Smooth muscle cell of trachea (primary cell): ENCODE measurements at places on chromosomes 2 and 18. TPM values are rescaled to one million over a fixed set of nuclear protein-coding genes. Genes with fewer than 3 reads are reported as not detected.

Gene HJURP
- 1.5 and 21.8 TPM in 2 replicates for total RNA-seq

Gene C18orf54
- 1.7 and 6.8 TPM in 2 replicates for total RNA-seq

Gene SERPINB12
- total RNA-seq, result not detected in 2 replicates

Gene LCT
- total RNA-seq, result under 0.01 TPM in 2 replicates

Gene RAB17
- total RNA-seq, result 0.83 TPM in 1 of 2 replicates, not detected in the other

Gene KCNG3
- under 0.01 TPM in 1 of 2 replicates, not detected in the other for total RNA-seq

Gene MEP1B
- total RNA-seq, result 0.17 TPM in 1 of 2 replicates, not detected in the other

Gene TACR1
- total RNA-seq, result 0.33 TPM in 1 of 2 replicates, not detected in the other

Gene FAM110C
- under 0.01 TPM in 1 of 2 replicates, not detected in the other for total RNA-seq

Gene IGFBP2
- total RNA-seq, result 3.1 and 6.9 TPM in 2 replicates

Gene B4GALT6
- 2.6 and 6.0 TPM in 2 replicates for total RNA-seq

Gene EPHA4
- 6.4 and 14.7 TPM in 2 replicates for total RNA-seq

Gene VIT
- total RNA-seq, result 1.2 and 2.3 TPM in 2 replicates

Gene MBP
- 3.8 and 14.4 TPM in 2 replicates for total RNA-seq

Gene NEU2
- not detected in 2 replicates for total RNA-seq

Gene CCDC150
- total RNA-seq, result 3.6 and 11.3 TPM in 2 replicates

Gene KIF1A
- not detected in 2 replicates for total RNA-seq

Gene CYP27A1
- 19.1 and 53.1 TPM in 2 replicates for total RNA-seq

Gene EGR4
- 0.83 TPM in 1 of 2 replicates, not detected in the other for total RNA-seq

Gene MC2R
- not detected in 2 replicates for total RNA-seq

Gene TBC1D8
- total RNA-seq, result 12.8 and 15.9 TPM in 2 replicates

Gene STON1
- total RNA-seq, result 14.4 and 16.4 TPM in 2 replicates

Gene MBOAT2
- total RNA-seq, result 73.4 and 78.4 TPM in 2 replicates

Gene SFT2D3
- 5.2 and 6.6 TPM in 2 replicates for total RNA-seq

Gene NPAS2
- 9.0 and 9.9 TPM in 2 replicates for total RNA-seq

Gene RAB1A
- total RNA-seq, result 86.8 and 121 TPM in 2 replicates

Gene HOXD1
- total RNA-seq, result not detected in 2 replicates

Gene LRRC30
- total RNA-seq, result not detected in 2 replicates

Gene PAIP2B
- total RNA-seq, result 0.66 and 0.73 TPM in 2 replicates

Gene CROCC2
- total RNA-seq, result 0.50 and 1.0 TPM in 2 replicates

Gene ZBTB7C
- under 0.01 TPM in 1 of 2 replicates, not detected in the other for total RNA-seq

Gene IL37
- total RNA-seq, result not detected in 2 replicates

Gene ORC4
- 25.0 and 45.5 TPM in 2 replicates for total RNA-seq

Gene PAX8
- 0.87 and 1.5 TPM in 2 replicates for total RNA-seq

Gene DNAH7
- total RNA-seq, result 0.66 and 2.3 TPM in 2 replicates

Gene IL36A
- total RNA-seq, result not detected in 2 replicates

Gene PRKAG3
- total RNA-seq, result 0.15 and 0.50 TPM in 2 replicates

Gene CNRIP1
- 23.0 and 28.1 TPM in 2 replicates for total RNA-seq

Gene LAMA1
- total RNA-seq, result 3.6 and 13.7 TPM in 2 replicates

Gene LIMS3
- total RNA-seq, result 2.3 TPM in 1 of 2 replicates, not detected in the other

Gene GPR17
- not detected in 2 replicates for total RNA-seq

Gene KYNU
- total RNA-seq, result 1.2 and 5.3 TPM in 2 replicates

Gene ANTXR1
- 39.4 and 45.7 TPM in 2 replicates for total RNA-seq

Gene RAD51AP2
- not detected in 2 replicates for total RNA-seq

Gene AMER3
- under 0.01 TPM in 1 of 2 replicates, not detected in the other for total RNA-seq

Gene HOXD3
- total RNA-seq, result 0.29 TPM in 1 of 2 replicates, not detected in the other

Gene POTEF
- not detected in 2 replicates for total RNA-seq

Gene AFTPH
- 30.8 and 31.3 TPM in 2 replicates for total RNA-seq

Gene CFAP65
- under 0.01 TPM in 1 of 2 replicates, not detected in the other for total RNA-seq

Gene TAF1B
- total RNA-seq, result 28.0 and 40.3 TPM in 2 replicates

Gene SOCS6
- 31.0 and 37.9 TPM in 2 replicates for total RNA-seq

Gene ACMSD
- total RNA-seq, result not detected in 2 replicates

Gene TBR1
- total RNA-seq, result under 0.01 TPM in 1 of 2 replicates, not detected in the other

Gene LBX2
- 3.1 and 6.3 TPM in 2 replicates for total RNA-seq

Gene ANO7
- 0.15 and 0.83 TPM in 2 replicates for total RNA-seq
